ENCODE measurements at places on chromosomes 1 and 21.

DNA sequence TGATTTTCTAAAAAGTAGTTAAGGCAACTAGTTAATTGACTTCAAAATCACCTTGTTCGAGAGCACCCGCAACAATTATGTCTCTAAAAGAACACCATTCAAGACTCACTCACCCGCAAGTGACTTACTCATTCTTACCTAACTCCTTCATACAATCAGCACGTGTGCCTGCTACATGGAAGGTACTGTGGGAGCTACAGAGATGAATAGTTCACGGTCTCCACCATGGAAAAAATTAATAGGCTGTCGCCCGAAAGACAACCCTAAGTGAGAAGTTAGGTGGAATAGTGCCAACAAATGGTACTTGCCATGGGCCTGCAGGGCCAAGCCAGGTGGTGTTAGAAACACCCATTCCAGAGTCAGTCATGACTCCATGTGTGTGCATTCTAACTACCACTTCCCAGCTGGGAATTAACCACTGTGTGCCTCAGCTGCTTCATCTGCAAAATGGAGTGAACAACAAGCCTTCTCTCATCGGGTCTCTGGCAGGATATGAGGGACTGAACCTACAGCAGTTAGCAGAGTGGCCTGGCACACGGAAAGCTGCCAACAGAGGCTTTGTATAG lies 7.1 kb downstream of the SSBP3 start:
- DNase-seq: no peak

DNA sequence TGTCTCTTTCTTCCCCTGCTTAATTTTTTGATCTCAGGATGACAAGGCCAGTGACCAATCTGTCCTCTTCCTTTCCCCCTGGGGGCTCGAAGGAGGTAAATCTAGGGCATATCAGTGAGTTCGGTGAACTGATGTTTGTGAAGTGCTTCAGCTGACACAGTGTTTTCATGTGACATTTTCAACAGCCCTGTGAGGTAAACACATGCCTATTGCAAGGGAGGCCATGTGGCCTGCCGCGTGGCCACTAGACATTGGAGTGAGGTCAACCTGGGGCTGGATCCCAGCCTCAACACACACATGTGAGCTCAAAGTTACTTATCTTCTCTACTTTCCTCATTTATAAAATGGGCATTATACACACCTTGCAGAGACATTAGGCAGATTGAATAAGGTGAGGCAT lies 126.3 kb downstream of the PLPP3 start:
- no peak for DNase-seq

DNA sequence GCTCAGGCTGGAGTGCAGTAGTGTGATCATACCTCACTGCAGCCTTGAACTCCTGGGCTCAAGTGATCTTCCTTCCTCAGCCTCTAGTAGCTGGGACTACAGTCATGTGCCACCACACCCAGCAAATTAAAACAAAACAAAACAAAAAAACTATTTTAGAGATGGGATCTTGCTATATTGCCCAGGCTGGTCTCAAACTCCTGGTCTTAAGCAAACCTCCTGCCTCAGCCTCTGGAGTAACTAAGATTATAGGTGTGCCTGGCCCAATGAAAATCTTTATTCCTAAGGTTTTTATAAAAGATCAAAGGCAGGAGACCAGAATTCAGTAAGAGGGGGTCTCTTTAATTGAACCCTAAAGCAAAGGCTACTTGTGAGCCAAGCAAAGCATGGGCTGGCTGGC lies 10.1 kb downstream of the INAVA start:
- no peak for DNase-seq

DNA sequence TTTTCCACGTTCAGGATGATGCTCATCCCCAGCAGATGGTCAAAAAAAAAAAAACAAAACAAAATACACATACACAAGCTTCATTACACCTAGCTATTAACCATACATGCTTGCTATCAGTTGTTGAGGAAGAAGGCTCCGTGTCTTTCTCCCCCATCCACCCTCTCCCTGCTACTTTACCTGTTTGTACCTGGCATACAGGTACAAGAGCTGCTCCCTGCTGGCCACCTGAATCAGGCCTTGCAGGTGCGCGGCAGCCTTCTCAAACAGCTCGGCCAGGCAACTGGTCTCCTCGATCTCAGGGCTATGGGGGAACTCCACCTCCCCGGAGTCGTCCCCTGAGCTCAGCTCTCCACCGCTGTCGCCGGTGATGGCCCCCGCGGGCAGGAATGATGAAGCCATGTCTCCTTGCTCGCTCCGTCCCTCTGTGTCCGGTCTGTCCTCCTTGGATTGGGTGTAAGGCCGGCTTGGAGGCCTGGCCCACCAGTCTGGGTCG lies 464 bp downstream of the ACBD6 start:
- DNase-seq: no peak

DNA sequence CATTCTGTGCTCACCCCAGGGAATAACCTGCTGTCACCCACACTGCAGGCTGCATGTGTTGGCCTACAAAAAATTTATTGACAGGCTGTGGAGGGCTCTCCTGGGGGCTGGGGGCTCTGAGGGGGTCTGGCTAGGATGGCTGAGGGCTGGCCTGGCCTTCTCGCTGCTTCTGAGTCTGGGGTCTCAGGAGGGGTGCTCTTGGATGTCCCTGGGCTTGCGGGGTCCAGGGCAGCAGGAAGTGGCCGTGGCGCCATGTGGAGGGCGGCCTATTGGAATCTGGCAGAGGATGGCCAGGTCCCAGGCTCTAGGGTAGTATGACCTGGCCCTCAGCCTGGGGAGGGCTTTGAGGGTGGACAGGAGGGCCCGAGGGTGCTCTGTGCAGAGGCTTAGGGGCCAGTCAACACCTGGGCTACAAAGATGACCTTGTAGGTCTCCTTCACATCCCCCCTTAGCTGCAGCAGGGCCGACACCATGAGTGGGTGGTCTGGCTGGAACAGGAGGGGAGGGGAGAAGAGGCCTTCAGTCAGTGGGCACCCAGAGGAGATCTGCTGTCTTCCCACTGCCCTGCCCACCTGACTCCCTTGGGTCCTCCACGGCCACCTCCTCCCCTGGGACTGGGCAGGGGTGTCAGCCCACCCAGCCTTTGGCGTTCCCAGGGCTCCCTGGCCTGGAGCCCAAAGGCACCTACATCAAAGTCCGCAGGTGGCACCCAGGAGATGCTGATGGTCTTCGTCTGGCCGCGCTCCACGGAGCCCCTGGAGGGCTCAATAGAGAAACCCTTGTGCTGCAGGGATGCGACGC lies 3.0 kb upstream of the TMEM52 start:
- no peak for DNase-seq

DNA sequence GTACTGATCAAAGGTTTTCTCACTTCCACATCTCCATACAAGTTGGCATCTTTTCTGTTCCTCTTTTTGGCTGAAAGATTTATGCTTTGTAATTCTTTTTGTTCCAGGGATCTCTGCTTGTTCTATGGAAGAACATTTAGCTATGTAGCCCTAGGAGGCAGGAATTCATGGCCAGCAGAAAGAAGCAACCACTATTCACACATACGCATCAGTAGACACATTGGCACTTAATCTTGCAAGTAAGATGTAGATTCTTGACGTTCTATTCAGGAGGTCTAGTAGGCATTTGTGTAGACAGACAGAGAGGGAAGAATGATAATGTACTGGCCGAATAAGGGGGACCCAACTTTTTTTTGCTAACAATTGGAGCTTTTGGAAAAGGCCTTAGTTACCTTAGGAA lies 336.0 kb downstream of the NUF2 start:
- no peak for DNase-seq

GRCh38 chr1:51341876-51342496 lies 11.6 kb upstream of the TTC39A start:
- DNase-seq: no peak

DNA sequence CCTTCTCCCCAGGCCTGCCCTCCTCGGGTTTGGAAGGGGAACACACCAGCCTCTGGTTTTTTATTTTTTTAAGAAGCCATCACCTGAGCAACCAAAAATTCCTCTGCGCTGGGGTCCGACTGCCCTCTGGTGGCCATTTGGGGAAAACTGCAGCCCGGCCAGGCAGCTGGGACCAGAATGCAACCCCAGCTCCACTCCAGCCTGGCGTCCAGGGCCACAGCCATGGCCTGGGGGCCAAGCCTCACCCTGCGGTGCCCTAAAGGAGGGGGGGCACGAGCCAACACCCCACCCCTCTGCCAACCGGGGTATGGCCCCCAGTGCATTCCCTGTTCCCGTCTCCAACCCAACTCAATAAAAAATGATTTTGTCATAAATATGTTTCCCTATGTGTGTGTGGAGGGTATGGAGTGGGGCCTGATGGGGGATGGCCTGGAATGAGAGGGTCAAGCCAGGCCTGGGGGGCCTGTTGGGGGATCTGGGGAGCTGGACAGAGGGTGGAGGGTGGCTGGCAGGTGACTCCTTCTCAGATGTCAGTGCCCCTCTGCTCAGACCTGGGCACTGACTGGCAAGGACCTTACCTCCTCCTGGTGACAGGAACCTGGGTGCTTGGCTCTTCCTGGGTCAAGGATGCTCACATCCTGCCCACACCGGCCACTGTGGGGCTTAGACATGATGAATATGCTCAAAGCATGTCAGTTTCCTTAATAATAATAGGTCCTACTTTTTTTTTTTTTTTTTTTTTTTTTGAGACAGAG lies 3.2 kb downstream of the GPR3 start:
- peak; percentile 46 for DNase-seq

GRCh38 chr1:86423473-86423872 lies 498 bp upstream of the CLCA2 start:
- no peak for DNase-seq

DNA sequence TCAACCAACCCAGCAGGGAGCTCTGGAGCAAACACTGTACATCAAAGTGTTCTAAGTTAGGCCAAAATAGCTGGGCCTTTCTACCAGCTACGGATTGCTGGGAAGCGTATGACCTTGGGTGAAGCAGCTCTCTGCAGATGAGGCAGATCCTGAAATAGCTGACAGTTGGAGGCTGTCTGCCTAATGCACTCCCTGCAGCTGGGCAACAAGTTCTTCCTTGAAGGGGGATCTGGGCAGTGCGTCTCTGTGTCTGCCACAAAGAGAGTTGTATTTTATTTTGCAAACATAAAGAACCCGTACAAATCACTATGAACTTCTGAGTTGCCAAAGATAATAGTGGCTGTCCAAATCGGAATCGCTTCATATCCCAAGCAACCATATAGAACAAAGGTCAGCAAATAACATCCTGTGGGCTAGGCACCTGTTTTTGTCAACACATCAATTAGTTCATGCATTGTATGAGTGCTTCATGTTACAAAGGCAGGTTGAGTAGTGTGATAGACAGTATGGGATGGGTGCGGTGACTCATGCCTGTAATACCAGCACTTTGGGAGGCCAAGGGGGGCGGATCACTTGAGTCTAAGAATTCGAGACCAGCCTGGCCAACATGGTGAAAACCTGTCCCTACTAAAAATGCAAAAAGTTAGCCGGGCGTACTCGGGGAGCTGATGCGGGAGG lies 29.1 kb upstream of the KLF17 start:
- DNase-seq: no peak

GRCh38 chr1:176719447-176719846 lies 256.5 kb downstream of the PAPPA2 start:
- no peak for DNase-seq

- DNase-seq: no peak
Measured at GRCh38 chr1:82593561-82593960, 792.8 kb downstream of the ADGRL2 start.

GRCh38 chr1:156894001-156894400 lies 483 bp downstream of the PEAR1 start:
- no peak for DNase-seq
